ENCODE measurements at places on chromosomes 1 and 21. TPM values are rescaled to one million over a fixed set of nuclear protein-coding genes. Genes with fewer than 3 reads are reported as not detected.

The HCN3 gene
- total RNA-seq = 4.6 TPM

The LYPLA2 gene
- total RNA-seq = 58.6 TPM

The GPR153 gene
- 7.6 TPM for total RNA-seq

The HES2 gene
- total RNA-seq = 4.8 TPM

The CHAF1B gene
- total RNA-seq = 11.4 TPM

The HSF2BP gene
- total RNA-seq = 2.4 TPM

The BGLAP gene
- total RNA-seq = 0.32 TPM

The TMPRSS2 gene
- total RNA-seq = 0.13 TPM

The RIPK4 gene
- total RNA-seq = 18.9 TPM

The KRTAP11-1 gene
- not detected for total RNA-seq
